Fibroblast of skin of left quadriceps (primary cell): ENCODE measurements at places on chromosomes 5 and 9.

DNA sequence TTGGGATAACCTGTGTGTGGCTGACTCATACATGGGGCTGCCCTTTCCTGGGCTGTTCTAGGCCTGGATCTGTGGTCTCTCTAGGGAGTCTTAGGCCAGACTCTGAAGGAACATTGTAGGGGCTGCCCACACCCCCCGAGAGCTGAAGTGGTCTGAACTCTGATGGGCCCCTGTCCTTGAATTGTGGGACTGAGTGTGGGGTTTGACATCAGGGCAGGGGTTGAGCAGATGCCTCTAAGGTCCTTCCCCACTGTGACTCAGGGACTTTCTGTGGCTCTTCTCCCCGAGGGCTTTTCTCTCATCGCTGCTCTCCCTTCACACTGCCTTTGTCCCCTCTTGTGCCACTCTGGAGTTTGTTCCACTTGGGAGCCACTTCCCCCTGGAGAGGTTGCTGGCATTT, 215.0 kb downstream of the MELK start:
- no peak for DNase-seq

- no peak for DNase-seq
These were observed 106.7 kb downstream of the FAM174A start for GRCh38 chr5:100641833-100642232.

DNA sequence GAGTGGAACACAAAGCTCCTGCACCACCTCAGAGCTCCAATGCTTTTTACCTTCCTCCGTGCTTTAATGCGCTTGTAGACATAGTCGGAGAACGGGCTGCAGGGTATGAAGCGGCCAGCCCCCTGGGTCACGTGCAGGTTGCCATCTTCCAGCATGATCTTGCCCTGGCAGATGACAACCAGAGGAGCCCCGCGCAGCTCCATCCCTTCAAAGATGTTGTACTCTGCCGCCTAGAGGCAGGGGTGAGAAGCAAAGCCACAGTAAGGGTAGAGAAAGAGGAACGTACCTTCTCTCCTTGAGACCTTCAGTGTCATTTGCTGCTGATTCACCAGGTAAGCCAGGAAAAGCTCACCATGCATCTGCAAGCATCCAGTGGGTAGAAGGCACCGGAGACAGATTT, 112.3 kb downstream of the DPYSL3 start:
- DNase-seq = no peak

GRCh38 chr5:173907686-173908371, 19.7 kb downstream of the CPEB4 start:
- DNase-seq = no peak

DNA sequence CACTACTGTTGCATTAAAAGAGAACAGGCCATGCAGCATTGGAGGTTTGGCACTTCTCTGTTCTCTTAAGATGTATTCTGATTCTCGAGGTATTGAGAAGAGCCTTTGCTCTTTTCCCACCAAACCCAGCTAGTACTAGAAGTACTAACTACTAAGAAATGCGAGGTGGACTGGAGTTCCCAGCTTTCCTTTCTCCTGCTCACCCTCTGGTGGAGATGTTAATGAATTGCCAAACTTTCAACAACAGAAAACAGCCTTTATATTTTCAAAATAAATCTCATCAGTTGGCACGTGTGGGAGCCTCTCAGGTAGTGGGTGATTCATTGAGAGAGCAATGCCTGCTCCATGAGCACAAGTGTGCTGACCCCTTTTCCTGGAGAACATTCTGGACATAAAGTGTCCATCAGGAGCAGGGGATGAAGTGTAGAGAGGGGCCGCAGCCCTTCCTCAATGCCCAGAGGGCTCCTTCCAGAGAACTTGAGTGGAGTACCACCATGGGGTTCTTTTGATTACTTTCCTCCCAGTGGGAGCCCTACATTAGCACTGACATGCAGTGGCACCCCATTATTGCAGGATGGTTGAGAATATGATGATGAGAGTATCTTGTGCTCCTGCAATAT, 45.7 kb downstream of the TMEM174 start:
- no peak for DNase-seq

GRCh38 chr5:652023-652515, 39.9 kb downstream of the CEP72 start:
- DNase-seq = no peak

- no peak for DNase-seq
These were observed 81.2 kb upstream of the TRPC7 start for GRCh38 chr5:136446565-136446964.

- DNase-seq = no peak
These were observed 23.4 kb downstream of the BTNL9 start for GRCh38 chr5:181063514-181063913.

DNA sequence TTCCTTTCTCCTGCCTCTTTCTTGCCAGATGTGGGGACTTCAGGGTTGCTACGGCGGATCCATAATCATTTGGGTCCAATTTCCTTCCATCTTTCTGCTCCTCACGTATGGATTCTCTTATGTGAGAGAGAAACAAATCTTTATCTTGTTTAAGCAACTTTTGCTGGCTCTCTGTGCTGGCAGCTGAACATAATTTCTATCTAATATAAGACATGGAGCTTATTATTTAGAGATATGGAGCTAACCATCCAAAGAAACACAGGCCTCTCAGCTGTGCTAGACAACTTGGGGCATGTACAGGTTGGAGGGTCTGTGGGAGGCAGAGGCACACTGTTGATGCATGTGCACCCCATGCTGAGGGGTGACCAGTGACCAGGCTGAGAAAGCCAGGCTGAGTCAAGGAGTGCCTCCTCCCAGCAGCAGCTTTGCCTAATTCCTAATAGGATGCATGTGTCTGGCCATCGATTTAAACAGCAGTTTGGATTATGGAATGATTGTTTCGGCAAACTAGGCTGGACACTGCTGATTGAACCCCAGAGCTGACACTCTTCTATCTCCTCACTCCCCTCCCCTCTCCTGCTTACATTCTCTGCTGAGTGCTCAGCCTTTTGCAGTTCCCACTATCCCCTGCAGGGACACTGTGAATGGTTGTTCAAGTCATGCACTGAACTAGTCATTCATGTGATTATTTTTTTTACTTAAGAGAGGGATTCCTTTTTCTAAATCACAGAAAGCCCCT, 195.8 kb downstream of the ERCC6L2 start:
- DNase-seq = no peak

DNA sequence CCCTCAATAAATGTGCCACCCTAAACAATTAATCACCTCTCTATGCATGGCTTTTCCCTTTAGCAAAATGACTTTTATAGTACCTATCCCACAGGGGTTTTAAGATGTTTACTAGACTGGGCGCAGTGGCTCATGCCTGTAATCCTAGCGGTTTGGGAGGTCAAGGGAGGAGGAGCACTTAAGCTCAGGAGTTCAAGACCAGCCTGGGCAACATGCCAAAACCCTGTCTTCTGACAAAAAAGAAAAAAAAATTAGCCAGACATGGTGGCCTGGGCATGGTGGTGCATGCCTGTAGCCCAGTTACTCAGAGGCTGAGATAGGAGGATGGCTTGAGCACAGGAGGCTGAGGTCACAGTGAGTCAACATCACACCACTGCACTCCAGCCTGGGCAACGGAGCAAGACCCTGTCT, 13.5 kb downstream of the SH3TC2 start:
- DNase-seq = no peak

- DNase-seq = no peak
These were observed 9.0 kb downstream of the OR1J1 start for GRCh38 chr9:122468735-122469134.

DNA sequence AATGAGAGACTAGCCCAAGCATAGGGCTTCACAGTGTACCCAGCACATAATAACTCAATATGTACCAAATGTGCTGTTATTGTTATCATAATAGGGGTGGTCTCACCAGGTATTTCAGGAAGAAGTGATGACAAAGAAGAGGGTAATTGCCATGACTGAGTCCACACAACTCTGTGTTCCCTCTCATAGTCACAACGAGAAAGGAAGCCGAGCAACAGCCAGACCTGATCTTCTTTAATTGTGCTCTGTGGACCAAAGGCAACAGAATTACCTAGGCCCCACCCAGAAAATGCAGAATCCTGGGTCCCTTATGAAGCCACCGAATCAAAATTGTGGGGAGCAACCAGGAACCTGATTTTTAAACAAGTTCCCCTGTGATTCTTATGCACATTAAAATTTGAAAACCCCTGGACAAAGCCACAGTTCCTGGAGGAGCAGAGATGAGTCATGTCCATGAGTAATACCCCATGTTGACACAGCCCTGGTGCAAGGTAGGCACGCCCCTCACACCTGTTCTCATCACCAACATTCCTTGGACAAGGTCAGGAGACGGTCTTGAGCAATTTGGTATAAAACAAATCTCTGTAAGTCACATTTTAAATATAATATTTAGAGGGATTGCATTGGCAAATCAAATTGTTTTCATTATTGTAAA, 5.2 kb downstream of the FGF1 start:
- DNase-seq = no peak

DNA sequence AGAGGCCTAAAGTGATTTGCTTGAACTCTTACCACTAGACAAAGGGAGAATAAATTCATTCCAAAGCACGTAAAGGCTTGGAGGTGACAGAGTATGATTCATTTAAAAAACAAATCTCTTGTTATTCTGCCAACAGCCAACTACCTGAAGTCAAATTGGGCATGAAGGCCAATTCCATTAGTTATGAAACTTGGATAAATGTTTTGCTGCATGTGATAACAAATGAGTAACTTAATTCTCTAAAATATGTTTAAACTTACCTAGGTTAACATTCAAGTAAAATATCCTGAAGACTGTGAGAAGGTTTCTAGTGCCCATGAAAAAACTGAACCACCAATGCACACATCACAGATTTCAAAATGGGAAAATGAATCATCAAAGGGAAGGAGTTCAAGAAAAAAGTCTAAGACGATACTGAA, 120.1 kb upstream of the TSLP start:
- no peak for DNase-seq

DNA sequence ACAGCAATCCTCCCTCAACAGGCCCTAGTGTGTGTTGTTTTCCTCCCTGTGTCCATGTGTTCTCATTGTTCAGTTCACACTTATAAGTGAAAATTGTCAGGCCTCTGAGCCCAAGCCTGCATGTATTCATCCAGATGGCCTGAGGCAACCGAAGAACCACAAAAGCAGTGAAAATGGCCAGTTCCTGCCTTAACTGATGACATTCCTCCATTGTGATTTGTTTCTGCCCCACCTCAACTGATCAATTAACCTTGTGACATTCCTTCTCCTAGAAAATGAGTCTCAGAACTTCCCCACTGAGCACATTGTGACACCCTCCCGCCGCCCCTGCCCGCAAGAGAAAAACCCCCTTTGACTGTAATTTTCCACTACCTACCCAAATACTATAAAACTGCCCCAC, 17.4 kb upstream of the TRPC7 start:
- no peak for DNase-seq

- DNase-seq = no peak
These were observed 33.6 kb downstream of the SNX30 start for GRCh38 chr9:112784020-112784785.

DNA sequence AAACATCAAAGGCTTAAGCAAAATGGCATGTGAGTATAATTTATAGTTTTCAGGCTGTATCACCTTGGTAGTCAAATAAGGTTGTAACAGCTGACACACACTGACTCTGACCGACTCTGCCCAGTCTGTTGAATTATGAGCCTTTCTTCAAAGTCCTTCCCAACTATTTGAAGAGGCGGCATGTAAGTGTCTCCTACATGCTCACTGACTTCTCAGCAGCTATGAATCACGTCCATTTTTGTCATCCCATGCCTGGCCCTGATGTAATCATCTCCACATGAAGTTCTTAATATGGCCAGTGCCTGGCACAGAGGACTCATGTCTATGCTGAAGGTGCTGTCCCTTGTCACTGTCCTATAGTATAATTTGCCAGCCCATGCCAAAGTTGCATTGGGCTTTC, 5.1 kb upstream of the PTBP3 start:
- no peak for DNase-seq

DNA sequence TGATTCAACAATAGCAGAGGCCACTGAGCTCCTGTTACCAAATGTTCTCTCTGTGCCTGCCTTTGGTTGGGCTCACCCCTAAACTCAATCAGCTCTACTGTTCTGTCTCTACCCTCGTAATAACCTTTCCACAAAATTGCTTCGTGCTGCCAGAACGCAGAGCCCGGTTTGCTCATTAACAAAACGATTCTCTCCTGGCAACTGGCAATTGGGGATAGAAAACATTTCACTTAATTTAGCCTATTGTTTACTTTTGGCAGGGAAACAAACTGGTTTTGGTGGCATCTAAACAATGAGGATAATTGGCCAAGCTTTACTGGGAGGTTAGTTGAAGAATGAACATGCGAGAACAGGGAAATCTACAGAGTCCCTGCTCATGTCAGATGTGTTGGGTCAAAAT, 56.6 kb downstream of the SLC28A3 start:
- no peak for DNase-seq

DNA sequence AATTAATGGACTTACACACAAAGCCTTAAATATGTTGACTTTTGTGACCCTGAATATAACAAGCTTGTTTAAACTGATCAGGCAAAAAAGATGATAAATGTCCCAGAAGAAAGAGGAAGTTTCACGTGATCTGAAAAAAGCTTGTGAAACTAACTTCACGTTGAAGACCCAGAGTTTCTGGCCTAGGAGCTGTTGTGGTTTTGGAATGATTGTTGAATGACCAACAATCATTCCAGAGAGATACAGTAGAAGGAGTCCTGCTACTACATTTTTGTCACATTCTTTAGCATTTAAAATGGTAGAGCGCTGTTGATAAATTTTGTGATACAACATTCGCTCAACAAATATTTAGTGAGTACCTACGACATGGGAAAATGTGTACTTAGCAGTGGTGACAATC, 143.1 kb upstream of the FBN2 start:
- DNase-seq = no peak

GRCh38 chr9:89863837-89864236, 259.0 kb downstream of the GADD45G start:
- no peak for DNase-seq

DNA sequence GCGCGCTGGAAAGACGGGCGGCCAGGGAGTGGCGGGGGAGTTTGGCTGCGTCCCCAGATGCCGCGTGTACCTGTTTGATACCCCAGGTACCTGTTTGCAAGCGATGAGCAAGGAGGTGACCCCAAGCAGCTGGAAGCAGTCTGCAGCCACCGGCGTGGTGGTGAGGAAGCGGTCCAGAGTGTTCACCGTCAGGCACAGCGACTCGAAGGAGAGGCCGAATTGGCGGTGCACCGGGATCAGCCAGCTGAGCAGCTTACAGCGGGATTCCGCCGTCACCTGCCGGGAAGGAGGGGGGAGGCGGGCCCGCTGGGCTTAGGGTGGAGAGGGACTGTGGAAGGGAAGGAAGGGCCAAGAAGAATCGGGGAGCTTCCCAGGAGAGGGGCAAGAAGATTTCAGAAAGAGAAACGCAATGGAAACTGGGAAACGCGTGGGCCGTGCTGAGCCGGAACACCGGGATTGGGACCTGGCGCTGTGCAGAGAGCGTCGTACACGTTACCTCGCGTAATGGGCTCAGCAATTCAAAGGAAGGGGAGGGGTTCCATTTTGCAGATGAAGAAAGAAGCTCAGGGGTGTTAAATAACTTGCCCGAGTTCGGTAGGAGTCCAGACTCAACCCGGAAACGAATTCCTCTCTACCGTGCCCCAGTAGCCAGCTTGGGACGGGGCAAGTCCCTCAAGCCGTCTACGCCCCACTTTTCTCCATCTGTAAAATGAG, 980 bp downstream of the CCNO start:
- no peak for DNase-seq

- no peak for DNase-seq
These were observed 78.7 kb upstream of the TYRP1 start for GRCh38 chr9:12614488-12614887.
